ENCODE measurements at places on chromosomes 1 and 21.
A peak's percentile ranks its signal among the peaks of the same experiment; 100 is the strongest.

DNA sequence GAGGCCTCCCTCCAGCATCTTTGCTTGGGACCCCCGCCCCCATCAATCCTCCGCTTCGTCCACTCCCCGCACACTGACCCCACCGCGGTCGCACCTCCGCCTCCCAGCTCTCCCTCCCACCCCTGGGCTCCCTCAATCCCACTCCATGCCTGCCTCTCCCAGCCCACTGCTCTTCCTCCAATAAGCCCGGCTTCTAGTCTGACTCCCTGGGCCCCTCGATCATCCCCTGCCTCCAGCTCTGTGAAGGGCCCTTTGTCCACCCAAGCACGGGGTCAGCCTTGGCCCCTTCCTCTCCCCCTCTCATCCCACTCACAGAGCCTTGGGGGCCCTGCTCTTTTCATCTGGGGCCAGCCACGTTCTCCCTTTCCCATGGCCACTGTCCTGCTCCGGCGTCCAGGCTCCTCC lies 1.5 kb upstream of the TMEM200B start:
- DNase-seq, result no peak

DNA sequence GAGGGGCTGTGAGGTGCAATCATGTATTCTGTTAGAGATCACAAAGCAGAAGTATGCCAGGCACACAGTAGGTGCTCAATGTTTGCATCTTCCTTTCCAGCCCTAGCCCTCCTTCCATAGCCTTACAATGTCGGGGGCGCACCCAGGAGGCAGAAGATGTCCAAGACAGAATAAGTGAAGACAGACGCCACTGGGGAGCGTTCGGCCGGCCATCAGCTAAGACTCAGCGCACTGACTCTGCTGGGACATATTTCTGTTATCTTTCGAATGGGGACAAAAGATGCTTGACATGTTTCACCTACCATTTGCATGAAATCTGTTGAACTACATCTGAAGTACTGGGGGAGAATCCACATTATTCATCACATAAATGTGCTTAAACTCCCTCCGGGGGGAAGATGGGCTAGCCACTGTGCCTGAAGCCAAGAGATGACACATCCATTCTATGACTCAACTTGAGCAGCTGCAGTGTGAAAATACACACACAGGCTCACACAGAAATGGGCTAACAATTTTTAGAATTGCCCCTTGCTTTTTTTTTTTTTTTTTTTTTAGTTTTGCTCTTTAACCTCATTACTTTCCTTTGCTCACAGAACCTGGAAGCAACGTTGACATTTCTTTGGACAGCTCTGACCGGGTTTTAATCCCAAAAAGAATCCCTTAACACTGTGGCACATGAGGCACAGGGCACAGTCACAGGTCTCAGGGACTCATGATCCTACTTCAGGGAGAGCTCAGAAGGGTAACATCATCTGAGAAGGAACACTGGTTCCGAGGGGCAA lies 7.9 kb downstream of the TIAM1 start:
- no peak for DNase-seq

DNA sequence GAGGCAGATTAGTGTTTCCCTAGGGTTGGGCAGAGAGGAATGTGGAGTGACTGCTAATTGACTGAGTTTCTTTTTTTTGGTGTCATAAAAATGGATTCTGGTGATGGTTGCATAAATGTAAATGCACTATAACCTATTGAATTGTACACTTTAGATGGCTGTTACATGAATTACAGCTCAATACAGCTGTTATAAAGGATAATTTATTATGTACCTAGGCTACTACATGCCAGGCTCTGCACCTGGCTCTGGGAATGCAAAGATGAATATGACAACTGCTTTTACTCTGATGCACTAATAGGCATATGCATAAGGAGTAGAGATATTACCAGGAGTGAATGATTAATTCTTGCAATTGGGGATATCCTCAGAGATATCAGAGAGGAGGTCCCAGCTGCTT lies 345.3 kb downstream of the PTBP2 start:
- no peak for DNase-seq

DNA sequence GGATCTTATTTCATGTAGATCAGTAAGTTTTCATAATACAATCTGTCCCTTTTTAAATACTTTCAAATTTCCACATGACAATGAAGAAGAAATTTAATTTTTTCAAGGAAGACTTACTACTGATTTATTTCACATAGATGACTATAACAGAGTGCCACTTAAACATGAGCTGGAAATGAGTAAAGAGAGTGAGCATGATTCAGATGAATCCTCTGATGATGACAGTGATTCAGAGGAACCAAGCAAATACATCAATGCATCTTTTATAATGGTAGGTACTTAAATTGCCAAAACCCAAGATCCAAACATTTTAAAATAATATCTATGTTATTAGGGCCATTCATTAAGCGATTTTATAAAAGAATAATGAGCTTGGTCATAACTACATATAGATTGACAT lies 110.4 kb downstream of the PTPRC start:
- no peak for DNase-seq

DNA sequence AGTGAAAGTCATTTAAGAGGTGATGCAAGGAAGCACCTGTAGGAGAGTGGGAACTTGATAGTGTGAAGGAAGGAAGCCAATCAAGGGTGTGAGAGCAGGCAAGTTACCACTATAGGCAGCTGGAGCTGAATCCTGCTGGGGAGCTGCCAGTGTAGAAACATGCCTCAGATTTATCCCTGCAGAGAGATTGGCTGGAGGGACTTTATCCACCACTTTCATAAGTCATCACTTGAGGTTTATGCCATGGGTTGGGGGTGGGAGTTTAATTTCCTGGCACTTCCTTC lies 443.6 kb downstream of the PLPP3 start:
- no peak for DNase-seq

DNA sequence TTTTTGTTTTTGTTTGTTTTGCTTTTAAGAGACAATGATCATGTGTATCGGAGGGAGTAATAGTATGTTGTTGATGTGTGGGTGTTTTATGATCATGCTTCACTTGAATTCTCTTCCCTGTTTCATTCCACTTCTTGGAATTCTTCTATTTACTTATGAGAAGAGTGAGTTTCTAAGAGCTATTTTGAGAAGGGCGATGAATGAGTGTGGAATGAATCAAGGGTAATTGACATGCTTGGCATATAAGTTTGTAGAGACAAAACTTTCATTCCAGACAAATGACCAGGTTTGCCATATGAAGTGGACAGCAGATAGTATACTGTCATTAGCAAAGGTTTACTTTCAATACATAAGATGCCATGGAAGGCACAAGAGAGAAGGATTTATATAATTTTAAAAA lies 42.3 kb upstream of the PDC start:
- no peak for DNase-seq

DNA sequence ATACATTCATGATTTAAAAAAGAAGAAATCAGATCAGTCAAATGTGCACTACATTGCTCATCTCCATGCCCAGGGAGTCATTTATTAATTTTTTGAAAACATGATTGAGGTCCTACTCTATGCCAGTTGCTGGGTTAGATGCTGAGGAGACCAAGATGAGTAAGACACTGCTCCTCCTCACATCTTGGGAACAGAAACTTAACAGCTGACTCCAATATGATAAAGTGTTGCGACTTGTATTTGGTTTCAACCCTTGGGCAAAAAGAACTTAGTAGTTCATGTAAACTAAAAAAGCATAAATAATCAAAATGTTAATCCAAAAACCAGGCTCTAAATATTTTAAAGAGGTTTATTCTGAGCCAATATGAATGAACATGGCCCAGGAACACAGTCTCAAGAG lies 56.9 kb downstream of the OPTC start:
- DNase-seq, result no peak

- no peak for DNase-seq
These were observed 133.0 kb downstream of the GPR52 start for GRCh38 chr1:174580801-174581200.

DNA sequence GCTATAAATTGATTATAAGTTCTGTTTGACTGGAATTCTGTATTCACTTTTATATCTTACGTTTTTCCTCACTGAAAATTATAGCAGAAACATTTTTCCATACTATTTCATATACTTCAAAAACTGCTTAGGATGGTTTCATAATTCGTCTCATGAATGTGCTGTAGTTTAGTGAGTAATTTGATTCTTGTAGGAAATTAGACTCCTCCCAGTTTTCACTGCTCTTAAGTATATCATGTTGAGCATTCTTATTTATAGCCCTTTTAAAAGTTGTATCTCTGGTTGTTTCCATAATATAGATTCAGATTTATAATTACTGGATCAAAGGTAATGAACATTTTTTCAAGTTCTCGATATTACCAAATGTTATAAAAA lies 250.6 kb downstream of the FMN2 start:
- no peak for DNase-seq

- DNase-seq, result no peak
These were observed 8.1 kb downstream of the SLX9 start for GRCh38 chr21:44947930-44948331.

DNA sequence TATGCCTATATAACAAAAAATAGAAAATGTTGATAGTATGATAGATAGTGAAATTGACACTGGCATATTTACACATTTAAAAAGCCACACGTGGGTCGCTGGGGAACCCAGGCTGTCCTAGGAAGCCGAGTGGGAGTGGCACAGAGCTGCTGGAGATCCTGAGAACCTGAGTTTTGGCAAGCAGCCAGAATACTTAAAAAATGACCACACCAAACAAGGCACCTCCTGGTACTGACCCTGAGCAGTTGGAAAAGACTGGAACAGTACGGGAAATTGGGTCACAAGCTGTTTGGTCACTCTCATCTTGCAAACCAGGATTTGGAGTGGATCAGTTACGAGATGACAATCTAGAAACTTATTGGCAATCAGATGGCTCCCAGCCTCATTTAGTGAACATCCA lies 111.5 kb downstream of the ZFYVE9 start:
- no peak for DNase-seq

DNA sequence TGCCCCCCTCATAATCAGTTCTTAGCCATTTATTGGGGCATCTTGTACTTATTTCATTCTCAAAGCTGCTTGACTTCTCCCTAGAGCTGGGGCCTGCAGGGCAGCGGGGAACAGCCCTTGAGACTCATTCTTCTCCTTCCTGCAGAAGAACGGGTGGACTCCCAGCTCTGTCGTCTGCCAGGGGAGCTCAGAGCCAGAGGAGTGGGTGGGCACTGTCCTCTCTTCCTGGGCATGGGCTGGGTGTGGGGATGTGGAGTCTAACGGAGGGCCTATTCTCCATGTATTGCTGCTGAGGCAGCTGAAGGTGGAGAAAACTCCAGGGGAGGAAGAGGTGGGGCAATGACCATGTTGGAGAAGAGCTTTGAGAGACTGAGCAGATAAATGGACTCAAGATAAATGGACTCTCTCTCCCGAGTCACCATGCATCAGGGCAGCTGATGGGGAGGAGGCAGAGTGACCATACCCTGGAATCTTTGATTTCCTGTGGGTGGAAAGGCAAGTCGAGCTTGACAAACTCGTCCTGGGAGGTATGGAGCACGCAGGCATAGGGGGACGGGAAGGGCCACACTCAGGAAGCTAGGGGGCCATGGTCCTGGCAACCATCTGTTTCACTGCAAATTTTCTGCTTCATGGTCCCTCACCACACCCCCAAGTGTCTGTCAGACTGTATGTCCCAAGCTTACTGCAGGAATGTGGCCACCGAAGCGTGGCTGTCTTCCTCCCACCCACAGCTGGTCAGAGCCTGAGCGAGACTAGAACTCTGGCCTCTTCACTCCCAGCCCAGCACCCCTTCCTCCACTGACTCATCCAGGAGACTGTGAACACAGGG lies 56.9 kb upstream of the ATP2B4 start:
- DNase-seq, result no peak

GRCh38 chr1:223012176-223012788 lies 130.8 kb downstream of the TLR5 start:
- no peak for DNase-seq

DNA sequence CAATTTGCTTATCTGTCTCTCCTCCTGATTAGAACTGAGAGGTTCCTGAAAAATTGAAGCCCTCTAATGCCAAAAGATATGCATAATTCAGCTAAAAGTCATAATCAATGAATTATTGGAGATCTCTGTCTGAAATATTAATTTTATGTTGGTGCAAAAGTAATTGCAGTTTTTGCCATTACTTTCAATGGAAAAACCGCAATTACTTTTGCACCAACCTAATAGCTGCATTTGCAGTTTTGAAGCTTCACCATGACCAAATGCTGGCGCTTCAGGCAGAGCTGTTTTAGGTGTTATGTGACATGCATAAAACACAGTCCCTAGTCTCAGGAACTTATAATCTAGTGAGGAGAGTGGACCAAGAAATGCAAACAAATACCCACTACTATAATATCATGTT lies 29.7 kb upstream of the FASLG start:
- no peak for DNase-seq

GRCh38 chr1:154329551-154330131 lies 4.3 kb downstream of the ATP8B2 start:
- no peak for DNase-seq

- DNase-seq, result peak; percentile 65
These were observed 86.9 kb downstream of the UCK2 start for GRCh38 chr1:165914136-165914798.

DNA sequence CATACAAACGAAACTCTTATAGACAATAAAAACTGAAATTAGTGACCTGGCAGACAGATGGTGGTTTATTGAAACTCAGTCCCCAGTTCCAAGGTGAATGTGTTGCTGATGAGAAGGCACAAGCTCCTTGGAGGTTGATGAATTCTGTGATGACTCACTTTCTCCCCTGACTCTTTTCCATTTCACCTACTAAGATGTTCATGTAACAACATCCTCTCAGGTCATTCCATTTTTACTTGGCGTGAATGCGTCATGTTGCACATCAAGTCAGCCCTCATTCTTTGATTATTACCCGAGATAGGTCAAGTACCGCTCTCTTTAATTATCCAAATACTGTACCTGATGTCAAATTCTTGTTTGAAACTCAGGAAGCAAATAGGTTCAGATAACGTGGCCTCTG lies 10.1 kb upstream of the IL10RB start:
- no peak for DNase-seq

DNA sequence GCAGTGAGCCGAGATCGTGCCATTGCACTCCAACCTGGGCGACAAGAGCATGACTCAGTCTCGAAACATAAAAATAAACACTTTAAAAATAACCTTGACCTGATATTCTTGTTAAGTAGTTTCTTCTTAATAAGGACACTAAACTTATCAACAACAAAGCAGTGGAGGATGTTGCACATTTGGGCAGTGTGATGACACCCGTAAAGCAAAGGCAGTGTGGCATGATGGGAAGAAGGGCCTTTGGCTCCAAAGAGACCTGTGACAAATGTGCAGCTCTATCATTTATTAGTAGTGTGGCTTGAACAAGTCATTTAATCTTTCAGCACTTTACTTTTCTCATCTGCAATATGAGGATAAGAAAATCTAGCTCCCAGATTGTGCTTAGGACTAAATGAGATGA lies 348.0 kb upstream of the PLD5 start:
- DNase-seq, result no peak

GRCh38 chr1:26907071-26907917 lies 6.5 kb downstream of the NR0B2 start:
- no peak for DNase-seq

- DNase-seq, result no peak
These were observed 8.4 kb downstream of the WDR64 start for GRCh38 chr1:241660424-241660972.

GRCh38 chr1:9657521-9658032 lies 6.0 kb downstream of the PIK3CD start:
- no peak for DNase-seq
